Glomerular endothelial cell (primary cell): ENCODE measurements at places on chromosomes 2 and 18.

DNA sequence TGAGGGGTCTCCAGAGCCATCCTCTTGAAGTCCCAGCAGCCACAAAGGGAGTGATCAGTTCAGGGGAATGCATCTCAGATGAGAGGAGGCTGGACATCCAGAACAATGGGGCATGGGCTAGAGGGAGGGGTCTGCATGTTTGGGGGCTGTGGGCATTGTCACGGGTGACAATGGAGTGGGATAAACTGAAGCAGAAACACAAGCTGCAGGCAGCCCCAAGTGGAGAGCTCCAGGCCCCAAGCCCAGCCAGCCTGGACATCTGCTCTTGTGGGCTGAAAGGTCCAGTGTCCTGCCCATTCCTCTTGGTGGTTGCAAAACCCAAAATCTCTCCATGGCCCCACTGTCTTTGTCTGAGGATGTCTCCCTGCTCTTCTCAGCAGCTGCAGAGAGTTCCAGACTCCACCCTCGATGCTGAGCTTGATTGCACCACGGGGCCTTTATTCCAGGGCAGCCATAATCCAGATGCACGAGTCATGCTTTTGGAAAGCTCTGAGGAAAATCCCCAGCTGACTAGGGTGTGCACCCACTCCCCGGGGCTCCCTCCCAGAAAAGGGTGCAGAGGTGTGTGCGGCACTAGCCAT lies 149.4 kb downstream of the TNS1 start:
- no peak for DNase-seq

DNA sequence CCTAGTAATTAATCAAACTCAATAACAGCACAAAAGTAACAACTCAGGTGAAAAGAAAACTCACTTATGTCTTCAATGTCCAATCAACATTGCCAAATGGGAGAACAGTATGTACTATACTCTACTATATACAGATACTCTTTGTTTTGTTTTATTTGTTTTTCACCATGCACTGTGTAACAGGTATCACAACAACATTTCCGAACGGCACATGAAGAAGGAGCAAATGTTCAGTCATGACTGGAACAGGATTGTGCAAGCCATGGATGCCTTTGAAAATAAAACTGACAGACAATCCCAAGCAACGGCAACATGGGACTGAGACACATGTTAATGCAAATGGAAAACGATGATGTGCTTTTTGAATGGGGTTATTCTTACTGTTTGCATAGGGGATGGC lies 334.9 kb upstream of the THUMPD2 start:
- DNase-seq = no peak

GRCh38 chr18:31373641-31374040 lies 2.9 kb upstream of the DSG4 start:
- no peak for DNase-seq

- DNase-seq = no peak
Observed at GRCh38 chr2:86482034-86482433, 40.9 kb downstream of the KDM3A start.

DNA sequence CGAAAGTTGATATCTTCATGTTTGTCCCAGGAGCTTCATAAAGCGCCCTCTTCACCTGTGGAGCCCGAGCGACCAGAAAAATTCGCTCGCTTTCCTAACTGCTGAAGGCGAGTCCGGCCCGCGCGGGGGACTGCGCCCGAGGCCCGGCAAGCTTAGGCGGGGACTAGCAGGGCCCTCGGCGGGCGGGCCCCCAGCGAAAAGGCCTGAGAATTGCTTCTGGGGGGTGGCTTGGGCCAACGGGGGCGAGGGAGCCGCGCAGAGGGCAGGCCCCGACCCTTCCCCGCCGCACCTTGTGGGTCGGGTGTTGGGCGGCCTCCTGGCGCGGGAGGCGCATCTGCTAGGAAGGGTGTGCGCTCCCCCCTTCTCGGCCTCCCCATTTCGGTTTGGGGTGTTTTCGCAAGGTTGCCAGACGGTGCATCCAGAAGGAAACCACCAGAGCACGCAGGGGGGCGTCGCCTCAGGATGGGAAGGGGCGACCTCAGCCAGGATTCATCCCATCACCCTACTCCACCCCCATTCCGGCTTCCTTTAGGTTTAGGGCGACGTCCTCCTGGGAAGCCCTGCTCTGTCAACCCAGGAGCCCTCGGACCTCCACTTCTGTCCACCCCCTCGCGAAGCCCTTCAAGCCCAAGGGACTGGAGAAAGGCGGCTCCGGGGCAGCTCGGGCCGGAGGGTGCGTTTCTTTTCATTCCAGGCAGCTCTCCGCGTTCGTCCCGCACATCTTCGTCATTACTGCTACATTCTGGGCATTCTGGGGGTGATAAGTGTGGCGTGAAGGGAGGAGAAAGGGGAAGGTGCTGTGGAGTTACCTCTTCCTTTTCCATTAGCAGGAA lies 9.1 kb downstream of the SP9 start:
- DNase-seq = no peak

- DNase-seq = no peak
Observed at GRCh38 chr2:236622201-236622600, 52.6 kb downstream of the ACKR3 start.

GRCh38 chr2:84857566-84857965 lies 23.3 kb downstream of the TRABD2A start:
- no peak for DNase-seq

DNA sequence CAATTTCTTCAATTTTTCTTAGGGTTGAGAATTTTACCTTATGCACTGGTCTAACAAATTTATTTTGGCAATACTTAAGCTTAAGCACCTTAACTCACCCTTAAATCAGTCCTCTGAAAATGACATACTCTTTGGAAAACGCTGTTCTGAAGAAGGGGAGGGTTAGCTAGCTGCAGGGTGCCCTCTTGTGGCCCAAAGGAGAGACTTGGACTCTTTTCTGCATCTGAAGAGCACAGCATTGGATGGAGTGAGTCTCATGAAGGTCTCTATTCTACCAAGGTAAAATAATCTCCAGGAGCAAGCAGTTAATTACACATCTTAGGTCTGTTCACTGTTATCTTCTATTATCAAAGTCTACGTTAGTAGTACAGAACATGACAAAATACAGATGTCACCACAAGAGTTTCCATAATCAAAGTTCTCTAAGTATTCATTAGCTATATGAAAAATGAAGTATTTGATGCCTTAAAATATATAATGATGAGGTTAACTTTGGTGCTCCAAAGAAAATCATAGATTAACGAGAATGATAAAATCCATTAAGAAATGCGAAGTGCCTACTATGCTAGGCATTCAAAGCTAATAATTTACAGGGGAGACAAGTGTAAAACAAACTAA lies 24.4 kb downstream of the PUM2 start:
- DNase-seq = no peak

DNA sequence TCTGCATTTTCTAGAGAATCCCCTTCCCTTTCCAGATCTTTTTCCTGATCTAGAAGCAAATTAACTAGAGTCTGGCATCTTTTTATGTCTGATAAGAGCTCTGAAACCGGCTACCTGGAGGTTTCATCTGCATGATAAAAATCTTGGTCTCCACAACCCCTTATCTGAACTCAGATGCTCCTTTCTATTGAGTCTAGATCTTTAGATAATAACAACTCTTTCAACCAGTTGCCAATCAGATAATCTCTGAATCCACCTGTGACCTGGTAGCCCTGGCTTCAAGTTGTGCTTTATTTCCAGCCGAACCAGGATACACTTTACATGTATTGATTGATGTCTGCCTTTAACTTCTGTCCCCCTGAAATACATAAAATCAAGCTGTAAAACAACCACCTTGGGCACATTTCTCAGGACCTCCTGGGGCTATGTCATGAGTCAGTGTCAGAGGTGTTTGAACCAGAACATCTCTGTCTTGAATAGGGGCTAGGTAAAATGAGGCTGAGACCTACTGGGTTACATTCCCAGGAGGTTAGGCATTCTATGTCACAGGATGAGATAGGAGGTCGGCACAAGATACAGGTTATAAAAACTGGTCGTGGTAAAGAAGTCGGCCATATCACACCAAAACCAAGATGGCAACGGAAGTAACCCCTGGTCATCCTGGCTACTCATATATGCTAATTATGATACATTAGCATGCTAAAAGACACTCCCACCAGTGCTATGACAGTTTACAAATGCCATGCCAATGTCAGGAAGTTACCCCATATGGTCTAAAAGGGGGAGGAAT lies 20.8 kb downstream of the RALBP1 start:
- no peak for DNase-seq

- no peak for DNase-seq
Observed at GRCh38 chr18:68703326-68703725, 11.6 kb downstream of the TMX3 start.

GRCh38 chr2:128617029-128617590 lies 298.4 kb upstream of the HS6ST1 start:
- DNase-seq = no peak

DNA sequence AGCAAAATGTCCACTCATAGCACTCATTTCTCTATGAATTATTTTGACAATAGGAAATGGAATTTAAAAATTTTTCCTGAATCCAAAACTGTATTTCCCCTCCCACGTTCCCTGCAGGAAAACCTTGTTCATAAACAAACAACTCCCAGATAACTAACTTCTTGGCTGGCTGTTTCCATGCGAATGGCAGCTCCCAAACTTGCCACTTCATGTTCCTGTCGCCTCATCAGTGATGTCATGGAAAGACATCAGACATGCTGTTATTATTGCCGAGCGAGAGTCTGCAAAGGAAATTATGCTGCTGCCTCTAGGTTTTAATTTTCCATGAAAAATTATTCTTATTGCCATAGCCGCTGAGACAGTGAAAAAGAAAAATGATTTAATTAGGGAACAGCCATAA lies 117.0 kb upstream of the RIOK3 start:
- DNase-seq = peak; percentile 81

DNA sequence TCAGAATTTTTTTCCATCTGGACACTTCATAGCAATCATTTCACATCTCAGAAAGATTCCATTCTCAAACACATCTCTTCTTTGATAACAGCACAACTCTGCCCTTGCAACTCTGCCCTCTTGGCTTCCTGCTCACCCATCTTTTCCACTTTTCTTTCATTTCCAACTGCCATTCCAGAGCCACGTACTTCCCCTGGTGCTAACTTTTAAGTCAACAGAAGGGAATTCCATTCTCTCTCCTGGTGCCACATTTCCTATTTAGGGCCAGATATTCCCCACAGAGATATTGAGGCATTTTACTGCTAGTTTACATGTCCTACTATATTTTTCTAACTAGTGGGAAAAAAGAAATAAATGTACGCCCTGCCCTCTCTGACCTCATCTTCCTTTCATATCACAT lies 590.2 kb downstream of the ARHGAP15 start:
- no peak for DNase-seq

- no peak for DNase-seq
Observed at GRCh38 chr2:239300242-239300641, 100.6 kb downstream of the HDAC4 start.

GRCh38 chr18:25284861-25285550 lies 67.0 kb downstream of the ZNF521 start:
- DNase-seq = no peak

- no peak for DNase-seq
Observed at GRCh38 chr2:131058920-131059319, 34.3 kb downstream of the FAM168B start.

DNA sequence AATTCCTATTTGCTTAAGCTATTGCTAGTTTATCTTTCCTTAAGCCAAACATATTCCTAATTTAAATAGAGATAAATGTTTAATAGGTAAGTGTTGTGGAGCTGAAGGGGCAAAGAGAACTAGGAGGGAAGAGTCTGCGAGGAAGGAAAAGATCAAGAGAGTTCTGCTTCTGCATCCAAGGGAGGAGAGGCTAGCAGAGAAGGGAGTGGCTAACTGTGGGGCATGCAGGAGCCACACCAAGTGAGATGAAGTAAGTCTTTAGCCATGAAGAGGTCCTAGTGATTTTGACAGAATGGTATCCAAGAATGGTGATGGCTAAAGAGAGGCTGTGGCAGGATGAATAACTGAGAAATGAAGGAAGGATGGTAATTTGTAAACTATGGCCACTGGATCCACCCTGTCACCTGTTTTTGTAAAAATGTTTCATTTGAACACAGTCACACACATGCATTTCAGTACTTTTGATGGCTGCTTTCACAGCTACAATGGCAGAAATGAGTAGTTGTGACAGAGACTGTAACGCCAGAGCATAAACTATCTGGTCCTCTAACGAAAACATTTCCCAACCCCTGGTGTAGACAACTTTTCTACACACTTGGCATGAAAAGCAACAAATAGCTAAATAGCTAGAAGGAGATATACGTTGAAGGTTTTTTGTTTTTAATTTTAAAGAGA lies 15.6 kb downstream of the TPGS2 start:
- DNase-seq = no peak

DNA sequence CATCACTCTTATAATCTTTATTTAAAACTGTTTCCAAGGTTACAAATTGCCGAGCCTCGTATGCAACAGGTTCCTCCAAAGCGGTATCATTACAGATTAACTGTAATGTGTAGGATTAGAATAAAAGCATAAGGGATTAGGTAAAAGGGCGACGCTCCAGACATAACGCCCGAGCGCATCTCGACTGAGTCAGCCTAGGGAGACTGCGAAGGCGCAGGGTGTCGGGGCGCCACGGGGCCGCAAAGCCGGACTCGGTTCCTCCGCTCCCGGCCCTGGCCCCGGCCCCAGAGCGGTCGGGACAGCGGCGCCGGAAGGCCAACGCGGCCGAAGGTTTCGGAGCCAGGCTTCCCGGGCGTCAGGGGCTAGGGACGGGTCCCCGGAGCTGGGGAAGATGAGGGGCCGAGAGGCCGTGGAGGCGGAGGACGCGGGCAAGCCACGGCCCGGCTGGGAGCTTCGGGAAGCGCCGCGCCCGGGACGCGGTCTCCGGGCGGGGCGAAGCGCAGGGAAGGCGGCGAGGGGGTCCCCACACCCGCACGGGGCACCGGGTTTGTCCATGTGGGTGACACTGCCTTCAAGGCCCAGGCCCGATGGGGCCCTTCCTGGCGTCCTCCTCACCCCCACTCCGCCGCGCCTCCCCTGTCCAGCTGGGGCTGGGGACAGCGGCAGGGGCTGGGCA lies 12.9 kb upstream of the SIX3 start:
- no peak for DNase-seq

GRCh38 chr2:208586516-208586915 lies 179.9 kb downstream of the PTH2R start:
- no peak for DNase-seq

- DNase-seq = no peak
Observed at GRCh38 chr2:37284381-37284780, 40.3 kb downstream of the PRKD3 start.

GRCh38 chr2:225117051-225117716 lies 74.9 kb upstream of the DOCK10 start:
- no peak for DNase-seq
